ENCODE measurements at places on chromosomes 2 and 18.

- peak; percentile 78 for DNase-seq
Observed at GRCh38 chr2:218959141-218959731, at the start of gene CDK5R2. Gene CDK5R2, plus strand, starts transcription at chr2:218959666. Its CDS starts 155 bp downstream, at chr2:218959821.

GRCh38 chr2:60557486-60557864 is 4.0 kb upstream of the BCL11A start:
- no peak for DNase-seq

- DNase-seq = no peak
Observed at GRCh38 chr18:39627936-39628335, 2062.3 kb upstream of the CELF4 start.

GRCh38 chr2:72780477-72780876 is 45.4 kb downstream of the EXOC6B start:
- DNase-seq = peak; percentile 45

DNA sequence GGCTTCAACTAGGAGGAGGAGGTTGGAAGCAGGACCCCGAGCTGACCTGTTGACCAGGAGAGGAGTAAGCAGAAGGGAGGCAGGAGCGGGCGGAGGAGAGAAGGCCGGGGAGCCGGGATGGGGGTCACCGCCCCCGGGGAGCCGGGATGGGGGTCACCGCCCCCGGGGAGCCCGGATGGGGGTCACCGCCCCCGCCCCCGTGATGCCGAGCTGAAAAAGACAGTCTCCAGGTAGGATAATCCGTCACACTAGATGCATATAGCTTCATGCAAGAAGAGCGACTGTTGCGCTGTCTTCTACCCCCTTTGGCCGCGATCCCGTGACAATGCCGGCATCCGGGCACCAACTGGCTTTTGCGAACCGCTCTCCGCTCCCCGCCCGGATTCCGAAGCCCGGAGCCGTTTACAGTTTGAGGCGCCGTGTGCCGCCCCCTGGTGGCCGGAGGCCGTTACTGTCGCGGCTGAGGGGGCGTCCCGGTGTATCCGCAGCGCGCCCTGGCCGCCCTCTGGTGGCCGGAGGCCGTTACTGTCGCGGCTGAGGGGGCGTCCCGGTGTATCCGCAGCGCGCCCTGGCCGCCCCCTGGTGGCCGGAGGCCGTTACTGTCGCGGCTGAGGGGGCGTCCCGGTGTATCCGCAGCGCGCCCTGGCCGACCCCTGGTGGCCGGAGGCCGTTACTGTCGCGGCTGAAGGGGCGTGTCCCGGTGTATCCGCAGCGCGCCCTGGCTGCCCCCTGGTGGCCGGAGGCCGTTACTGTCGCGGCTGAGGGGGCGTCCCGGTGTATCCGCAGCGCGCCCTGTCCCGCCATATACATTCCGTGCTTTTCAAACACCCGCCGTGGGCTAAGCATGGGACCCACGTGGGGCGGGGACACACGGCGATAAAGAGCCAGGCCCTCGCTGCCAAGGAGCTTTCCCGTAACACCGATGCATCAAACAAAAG is 89.6 kb downstream of the ACTR3 start:
- no peak for DNase-seq

- no peak for DNase-seq
Observed at GRCh38 chr2:137771064-137771463, 193.2 kb upstream of the HNMT start.

GRCh38 chr2:199443589-199444130 is 14.1 kb downstream of the SATB2 start:
- peak; percentile 76 for DNase-seq

- DNase-seq = no peak
Observed at GRCh38 chr2:230234122-230234722, 8.7 kb downstream of the SP140 start.

GRCh38 chr2:120347396-120348060 is 1.6 kb downstream of the INHBB start:
- DNase-seq = no peak

- DNase-seq = no peak
Observed at GRCh38 chr2:205375461-205376448, 306.5 kb upstream of the NRP2 start.

GRCh38 chr2:42921147-42921520 is 128.8 kb upstream of the HAAO start:
- DNase-seq = no peak

GRCh38 chr2:150567771-150568301 is 80.4 kb upstream of the RND3 start:
- peak; percentile 80 for DNase-seq

- no peak for DNase-seq
Observed at GRCh38 chr18:46531482-46531881, 125.5 kb downstream of the LOXHD1 start.

- DNase-seq = no peak
Observed at GRCh38 chr2:8515864-8516533, 165.9 kb upstream of the ID2 start.

DNA sequence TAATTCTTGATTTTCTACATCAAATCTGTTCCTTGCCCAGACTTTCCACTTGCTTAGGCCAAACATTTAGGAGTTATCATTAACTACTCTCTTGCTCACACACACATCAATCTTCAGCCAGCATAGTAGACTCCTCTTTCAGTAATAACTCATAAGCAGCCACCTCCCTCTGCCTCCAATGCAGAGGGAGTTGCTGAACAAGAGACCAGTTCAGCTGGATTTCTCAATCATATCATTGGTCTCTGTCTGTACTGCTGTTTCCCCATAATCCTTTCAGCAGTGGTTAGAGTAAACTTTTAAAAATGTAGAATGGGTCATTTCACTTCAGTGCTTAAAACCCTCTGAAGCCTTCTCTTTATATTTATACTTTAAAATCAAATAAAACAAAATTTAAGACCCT is 112.9 kb downstream of the SLC39A10 start:
- DNase-seq = no peak

DNA sequence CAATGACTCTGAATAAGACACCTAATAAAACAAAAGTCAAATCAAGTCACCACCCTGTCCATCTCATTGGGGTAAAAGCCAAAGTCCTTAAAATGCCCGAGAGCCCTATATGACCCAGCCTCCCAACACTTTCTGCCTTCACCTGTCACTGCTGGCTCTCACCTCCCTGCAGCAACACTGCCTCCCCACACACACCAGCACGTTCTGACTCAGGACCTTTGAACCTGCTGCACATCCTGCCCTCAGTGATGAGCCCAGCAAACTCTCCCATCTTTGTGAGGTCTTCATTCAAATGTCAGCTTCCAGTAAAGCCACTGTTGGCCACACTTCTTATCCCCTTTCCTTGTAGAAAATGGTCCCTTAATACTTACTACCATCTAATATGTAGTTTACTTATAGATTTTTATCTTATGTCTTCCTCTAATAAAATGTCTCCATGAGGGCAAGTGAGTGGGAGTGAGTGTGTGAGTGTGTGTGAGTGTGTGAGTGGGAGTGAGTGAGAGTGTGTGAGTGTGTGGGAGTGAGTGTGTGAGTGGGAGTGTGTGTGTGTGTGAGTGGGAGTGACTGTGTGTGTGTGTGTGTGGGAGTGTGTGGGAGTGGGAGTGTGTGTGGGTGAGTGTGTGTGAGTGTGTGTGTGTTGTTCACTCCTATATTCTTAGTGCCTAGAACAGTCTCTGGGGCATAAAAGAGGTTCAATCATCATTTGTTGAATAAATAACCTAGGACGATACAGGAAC is 504.7 kb downstream of the EIPR1 start:
- DNase-seq = no peak

DNA sequence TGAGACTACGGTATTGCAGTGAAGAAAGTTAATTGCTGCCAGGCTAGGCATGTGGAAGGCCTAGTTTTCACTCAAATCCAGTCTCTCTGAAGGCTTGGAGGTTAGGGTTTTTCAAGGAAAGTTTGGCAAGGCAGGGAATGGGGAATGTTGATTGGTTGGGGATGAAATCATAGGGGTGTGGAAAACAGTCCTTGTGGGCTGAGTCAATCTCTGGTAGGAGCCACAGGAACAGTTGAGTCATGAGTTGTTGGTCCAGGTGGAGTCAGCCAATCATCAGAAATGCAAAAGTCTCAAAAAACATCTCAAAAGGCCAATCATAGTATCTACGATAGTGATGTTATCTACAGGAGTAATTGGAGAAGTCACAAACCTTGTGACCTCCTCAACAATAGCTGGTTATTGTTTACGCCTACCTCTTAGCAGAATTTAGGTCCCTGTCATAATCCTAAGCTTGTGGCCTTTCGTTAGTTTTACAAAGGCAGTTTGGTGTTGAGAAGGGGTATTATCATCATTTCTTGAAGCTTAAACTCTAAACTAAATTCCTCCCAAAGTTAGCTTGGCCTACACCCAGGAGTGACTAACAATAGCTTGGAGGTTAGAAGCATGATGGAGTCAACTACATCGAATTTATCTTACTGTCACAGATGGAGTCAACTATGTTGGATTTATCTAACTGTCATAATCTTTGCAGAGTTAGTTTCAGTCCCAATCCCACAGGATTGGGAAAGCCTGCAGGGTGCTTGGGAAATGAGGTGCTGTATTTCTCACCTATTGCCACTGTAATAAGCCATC is 33.7 kb upstream of the APCDD1 start:
- DNase-seq = peak; percentile 84

GRCh38 chr2:102120261-102120660 is 22.3 kb upstream of the IL1R1 start:
- no peak for DNase-seq

DNA sequence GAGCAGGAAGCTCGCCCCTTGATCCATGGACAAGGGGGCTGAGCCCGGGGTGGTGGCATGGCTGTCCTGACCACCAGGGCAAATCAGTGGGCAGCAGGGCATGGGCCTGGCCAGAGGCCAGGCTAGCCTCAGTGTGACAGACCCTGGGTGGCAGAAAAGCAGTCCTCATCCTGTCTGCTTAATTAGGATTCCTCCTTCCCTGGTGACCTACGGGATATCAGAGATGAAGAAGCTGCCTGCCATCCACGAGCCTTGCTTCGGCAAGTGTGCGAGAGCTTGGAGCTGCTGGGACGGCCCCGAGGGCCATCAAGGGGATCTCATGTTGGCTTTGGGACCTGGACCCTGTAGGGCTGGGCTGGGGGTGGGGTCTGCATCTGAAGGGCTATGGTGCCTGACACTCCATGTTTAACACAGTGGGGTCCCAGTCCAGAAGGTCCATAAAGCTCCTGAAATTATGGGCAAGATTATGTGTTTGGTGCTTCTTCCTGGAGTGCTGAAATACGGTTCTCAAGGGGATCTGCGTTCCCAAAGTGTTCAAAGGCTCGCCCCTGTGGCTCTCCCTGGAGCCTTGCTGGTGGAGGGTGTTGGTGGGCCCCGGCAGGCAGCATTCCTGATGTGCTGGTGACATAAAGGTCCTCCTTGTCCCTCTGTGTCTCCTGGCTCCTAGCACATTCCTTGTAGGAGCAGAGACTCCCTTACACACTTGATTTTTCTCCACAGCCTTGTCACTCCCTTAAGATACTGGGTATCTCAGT is 52.6 kb downstream of the KCNIP3 start:
- no peak for DNase-seq

DNA sequence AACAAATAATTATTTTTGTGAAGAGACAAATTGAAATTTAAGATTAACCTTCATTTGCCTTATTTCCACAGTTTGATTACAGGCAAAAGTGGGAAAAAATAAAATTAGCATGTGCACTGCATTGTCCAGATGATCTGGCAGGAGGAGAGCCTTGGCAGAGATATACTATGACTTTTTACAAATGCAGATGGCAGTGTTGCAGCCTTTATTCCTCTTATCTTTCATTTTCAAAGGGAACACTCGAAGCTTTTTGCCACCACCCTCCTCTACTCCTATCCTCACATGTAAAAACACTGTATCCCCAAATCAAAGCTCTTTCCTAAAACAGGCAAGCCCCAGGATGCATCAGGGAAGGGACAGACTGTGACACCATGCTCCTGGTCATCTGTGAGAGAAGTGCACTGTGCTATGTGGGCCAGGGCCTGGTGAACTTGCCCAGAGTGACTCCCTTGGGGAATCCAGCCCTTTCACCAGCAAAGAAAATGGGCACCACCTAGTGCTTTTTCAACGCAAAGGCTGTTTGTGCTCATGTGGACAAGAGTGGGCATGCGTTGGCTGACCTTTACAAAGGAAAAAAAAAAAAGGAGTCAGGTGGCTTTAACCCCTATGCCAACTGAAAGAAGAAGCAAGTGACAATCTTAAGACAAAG is 74.7 kb upstream of the ETAA1 start:
- peak; percentile 20 for DNase-seq

- DNase-seq = no peak
Observed at GRCh38 chr2:28036307-28036706, 145.8 kb downstream of the BABAM2 start.

GRCh38 chr18:10702206-10702605 is 176.4 kb downstream of the NAPG start:
- no peak for DNase-seq

- DNase-seq = no peak
Observed at GRCh38 chr2:161386228-161386824, 29.8 kb upstream of the TBR1 start.

DNA sequence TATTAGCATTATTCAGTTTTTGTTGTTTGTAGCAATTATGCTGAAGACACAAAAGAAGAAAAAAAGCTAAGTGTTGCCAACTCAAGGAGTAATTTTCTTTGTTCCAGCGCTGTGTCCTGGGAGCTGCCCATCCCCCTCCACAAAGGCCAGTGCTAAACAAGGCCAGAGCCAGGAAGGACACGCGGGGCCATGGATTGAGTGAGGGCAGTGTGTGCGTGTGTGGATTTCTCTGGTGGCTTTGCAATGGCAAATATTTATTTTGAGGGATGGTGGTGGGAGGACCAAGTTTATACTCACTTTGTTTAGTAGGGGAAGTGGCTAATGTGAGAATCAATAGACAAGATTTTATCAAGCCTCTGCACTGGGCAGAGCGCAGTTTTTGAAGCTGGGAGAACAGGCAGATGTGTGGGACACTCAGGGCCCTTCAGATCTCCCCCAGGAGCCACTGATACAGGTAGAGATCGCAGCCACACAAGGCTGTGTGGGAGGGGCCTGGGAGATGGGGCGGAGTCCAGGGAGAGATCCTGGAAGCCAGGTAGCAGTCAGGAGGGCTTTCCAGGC is 11.4 kb downstream of the AGAP1 start:
- no peak for DNase-seq

GRCh38 chr2:143545059-143545948 is 416.1 kb downstream of the ARHGAP15 start:
- no peak for DNase-seq

DNA sequence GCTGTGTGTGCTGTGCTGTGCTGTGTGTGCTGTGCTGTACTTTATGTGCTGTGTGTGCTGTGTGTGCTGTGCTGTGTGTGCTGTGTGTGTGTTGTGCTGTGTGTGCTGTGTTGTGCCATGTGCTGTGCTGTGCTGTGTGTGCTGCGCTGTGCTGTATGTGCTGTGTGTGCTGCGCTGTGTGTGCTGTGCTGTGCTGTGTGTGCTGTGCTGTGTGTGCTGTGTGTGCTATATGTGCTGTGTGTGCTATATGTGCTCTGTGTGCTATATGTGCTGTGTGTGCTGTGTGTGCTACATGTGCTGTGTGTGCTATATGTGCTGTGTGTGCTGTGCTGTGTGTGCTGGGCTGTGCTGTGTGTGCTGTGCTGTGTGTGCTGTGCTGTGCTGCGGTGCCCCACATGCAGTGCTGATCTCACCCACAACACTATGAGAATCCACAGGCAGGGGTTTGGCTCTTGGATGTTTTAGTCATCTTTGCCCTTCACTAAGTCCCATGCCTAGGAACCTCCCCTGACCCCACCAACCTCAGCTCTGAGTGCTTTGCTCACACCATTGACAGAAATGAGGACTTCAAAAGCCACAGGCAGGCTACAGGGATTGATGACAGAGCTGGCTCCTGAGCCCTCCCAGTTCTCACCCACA is 30.5 kb upstream of the MAL start:
- no peak for DNase-seq

All from fibroblast of skin of right biceps (primary cell).